Stimulated activated CD8-positive, alpha-beta memory T cell treated with anti-CD3 and anti-CD28 coated beads, Interleukin-2, amount 100 ng/mL, for 1 hour (primary cell): ENCODE measurements at places on chromosomes 2 and 18.

- DNase-seq, result no peak
Measured at GRCh38 chr2:184611361-184612085, 13.2 kb downstream of the ZNF804A start.

- no peak for DNase-seq
Measured at GRCh38 chr2:9145752-9146430, 60.7 kb upstream of the ASAP2 start.

DNA sequence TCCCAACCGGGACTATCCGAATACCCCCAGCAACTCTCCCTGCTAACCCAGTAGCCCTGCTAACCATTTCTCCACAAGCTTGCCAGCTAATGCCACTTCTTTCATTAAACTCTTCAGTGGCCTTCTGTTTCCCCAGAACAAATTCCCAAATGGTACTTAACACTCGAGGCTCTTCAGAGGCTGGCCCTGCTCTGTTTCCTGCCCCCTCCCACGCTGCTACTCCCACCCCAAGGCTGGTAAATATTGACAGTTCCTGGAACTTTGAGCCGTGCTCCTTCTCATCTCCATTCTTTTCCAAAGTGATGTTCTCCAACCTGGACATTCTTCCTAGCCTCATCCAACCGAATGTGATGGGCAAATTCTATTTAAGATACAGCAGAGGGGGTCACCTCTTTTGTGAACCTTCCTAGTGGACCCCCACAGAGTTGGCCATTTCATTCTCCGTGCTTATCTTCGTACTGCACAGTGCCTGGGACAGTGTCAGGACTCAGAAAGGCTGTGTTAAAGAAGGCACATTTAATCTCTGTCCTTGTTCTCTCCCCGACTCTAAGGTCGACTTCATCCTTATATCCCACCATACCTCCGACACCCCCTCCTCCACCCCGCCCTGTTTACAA lies 3.2 kb upstream of the KIDINS220 start:
- DNase-seq, result no peak

DNA sequence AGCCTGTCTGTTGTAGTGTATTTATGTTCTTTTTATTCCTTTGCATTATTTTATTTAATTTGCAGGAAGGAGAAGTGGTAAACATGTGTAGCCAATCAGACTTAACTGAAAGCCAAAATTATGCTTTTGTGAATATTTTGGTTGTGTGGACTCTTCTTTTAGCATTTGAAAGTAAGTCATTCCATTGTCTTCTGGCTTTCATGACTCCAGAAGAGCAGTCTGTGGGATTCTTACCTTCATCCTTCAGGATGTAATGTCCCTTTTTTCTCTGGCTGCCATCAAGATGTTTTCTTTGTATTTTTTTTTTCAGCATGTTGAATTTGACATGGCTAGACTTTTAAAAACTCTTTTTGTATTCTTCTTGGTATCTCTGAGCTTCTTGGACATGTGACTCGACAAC lies 895.2 kb upstream of the ZEB2 start:
- no peak for DNase-seq

DNA sequence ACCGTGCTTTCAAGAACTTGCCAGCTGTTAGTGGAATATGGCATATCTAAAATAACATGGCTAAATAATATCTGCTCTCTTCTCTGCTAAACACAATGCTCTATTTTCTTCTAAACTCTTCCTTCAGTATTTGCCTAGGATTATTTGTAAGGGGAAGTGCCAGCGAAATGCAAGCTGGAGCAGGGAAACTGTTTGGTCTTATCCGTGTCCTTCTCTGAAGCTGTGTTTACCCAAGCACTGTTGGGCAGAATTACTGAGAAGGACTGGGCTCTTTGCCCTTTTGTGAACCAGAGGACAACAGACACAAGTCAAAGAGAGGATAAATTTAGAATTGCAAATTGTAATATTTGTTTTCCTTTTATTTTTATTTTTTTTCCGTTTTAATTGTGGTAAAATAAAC lies 23.6 kb downstream of the CPO start:
- no peak for DNase-seq

DNA sequence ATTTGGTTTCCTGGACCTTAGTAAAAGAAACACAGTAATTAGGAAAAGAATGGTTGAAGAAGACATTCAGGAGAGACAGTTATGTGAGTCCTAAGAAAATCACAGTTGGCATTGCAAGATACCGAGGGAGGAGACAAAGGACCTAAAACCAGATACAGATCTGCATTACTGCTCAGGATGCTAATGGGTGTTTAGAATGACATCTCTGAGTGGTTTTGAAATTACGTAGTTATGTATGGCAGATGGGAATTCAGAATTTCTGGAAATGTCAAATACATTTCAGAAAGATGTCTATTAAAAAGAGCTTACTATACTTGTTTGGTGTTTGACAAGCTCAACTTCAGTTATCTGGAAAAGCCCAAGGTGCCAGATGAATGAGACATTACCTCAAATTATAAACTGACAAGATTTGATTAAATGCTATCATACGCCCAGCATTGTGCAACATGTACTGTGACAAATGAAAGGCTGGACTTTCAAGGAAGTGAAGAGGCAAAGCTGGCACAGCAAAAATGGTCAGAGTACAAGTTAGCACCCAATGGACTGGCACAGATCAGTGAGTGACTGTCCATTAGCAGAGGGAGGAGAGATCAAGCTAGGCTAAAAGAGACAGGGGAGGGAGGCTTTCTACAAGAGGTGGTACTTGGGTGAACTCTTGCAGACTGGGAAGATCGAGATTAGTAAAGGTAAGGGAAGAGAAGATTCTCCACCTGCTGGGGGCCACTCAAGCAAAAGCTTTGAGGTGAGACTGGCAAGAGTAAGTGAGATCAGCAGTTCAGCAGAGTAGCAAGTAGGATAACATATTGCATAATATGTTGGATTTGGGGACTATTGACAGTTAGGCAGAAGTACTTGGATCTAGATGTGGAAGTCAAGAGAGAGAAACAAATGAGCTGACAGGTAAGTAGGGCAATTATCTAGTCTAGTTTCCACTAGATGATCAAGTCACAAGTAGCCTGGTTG lies 168.9 kb downstream of the CYRIA start:
- no peak for DNase-seq

- no peak for DNase-seq
Measured at GRCh38 chr2:181305301-181306123, 151.7 kb upstream of the ITGA4 start.

GRCh38 chr2:160583813-160584537 lies 90.4 kb upstream of the RBMS1 start:
- no peak for DNase-seq

DNA sequence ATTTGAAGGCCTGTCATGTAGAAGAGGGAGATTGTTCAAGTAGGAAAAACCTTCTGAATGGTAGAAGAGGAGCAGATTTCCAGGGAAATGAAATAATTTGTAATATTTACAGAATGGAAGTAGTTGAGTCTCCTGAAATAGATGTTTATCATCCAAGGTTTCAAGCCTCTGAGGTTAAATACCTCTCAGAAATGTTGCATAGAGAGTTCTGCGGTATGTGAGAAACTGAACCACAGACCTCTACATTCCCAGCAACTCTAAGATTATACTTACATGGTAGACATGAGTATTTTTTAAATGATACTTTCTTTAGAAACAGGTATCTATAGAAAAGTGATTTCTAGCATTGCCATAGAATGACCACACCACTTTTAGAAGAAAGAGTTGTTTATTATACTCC lies 379.8 kb upstream of the FANCL start:
- no peak for DNase-seq

- no peak for DNase-seq
Measured at GRCh38 chr2:19250906-19251305, 107.5 kb downstream of the OSR1 start.

GRCh38 chr2:24955921-24956320 lies 15.8 kb downstream of the DNAJC27 start:
- DNase-seq, result no peak

DNA sequence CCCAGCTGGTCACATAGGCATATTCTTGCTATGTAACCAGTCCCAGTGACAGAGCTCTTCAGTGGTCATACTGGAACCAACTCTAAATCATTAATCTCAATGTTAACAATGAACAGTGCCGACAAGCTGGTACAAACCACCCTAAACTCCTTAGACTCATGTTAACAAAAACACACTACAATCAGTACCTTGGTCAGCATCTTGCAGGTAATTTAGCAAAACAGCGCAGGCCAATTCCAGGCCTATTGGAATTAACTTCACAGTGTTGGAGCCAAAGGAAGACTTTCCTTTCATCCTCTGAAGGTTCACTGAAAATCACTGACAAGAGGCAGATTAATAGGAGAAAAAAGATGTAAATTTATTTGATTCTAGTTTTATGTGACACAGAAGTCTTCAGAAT lies 396.4 kb downstream of the PIK3C3 start:
- DNase-seq, result no peak

DNA sequence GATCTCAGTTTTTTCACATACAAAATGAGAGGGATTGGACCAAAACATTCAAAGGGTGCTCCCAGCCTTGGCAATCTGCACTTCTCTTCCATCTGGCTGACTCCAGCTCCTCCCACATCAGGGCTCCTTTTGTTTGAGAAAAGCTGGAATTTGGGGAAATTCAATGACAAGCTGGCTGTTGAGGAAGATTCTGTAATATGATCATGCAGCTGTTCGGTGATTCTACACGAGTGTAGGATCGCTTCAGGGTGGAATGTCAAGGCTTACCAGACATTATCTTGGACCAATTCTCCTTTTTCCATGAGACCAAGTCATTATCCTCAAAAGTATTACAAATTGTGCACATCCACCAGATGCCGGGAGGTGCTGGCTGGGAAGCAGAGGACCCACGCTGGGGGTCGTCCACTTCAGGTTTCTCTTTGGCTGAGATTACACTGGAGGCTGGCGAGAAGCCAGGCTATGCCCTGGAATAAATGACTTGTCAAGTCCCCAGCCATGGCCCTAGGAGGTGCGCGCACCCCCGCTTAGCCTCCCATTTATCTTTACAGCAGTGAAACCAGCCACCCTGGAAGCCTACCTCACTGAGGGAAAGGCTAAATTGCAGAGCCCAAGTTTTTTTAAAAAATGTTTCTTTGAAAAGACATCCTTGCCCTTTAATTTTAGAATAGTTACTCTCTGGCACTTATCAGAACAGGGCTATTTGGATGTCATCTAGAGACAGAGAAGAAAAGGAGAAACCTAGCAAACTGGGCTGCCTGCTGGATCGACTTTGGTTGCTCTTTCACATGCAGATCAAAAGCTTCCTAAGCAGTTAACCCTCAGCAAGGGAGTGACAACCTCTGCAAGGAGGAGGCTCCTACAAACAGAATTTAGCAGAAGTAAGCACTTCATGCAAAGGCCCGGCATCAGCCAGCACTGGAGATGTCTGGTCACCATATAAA lies 42.5 kb upstream of the LCLAT1 start:
- DNase-seq, result no peak

- no peak for DNase-seq
Measured at GRCh38 chr18:65414501-65414900, 336.3 kb upstream of the CDH7 start.

- DNase-seq, result no peak
Measured at GRCh38 chr18:3593381-3593903, 143.5 kb downstream of the TGIF1 start.

- no peak for DNase-seq
Measured at GRCh38 chr2:48483506-48483905, 46.4 kb upstream of the STON1 start.

GRCh38 chr2:7971841-7972240 lies 710.0 kb upstream of the ID2 start:
- no peak for DNase-seq

GRCh38 chr2:218508299-218508698 lies 59.9 kb downstream of the USP37 start:
- DNase-seq, result no peak

GRCh38 chr2:25104736-25105135 lies 62.9 kb downstream of the EFR3B start:
- DNase-seq, result no peak

DNA sequence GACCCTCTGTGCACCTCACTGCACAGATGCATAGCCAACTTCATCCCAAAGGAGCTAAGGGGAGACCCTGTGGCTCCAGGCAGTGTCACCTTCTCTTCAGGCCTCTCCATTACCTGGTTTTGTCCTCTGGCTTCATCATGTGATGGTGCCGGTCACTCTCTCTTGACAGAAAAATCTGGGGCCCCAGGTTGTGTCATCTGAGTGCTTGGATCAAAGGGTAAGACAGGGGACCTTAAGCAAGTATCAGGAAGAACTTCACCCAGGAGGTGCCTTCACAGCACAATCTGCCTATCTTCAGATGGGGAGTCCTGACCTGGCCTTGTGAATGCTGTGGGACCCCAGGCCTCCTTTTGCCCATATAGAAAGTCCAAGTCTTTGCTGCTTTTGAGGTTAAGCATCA lies 104.4 kb downstream of the POLR1A start:
- DNase-seq, result no peak

GRCh38 chr2:37326866-37327634 lies 2.4 kb upstream of the PRKD3 start:
- no peak for DNase-seq

DNA sequence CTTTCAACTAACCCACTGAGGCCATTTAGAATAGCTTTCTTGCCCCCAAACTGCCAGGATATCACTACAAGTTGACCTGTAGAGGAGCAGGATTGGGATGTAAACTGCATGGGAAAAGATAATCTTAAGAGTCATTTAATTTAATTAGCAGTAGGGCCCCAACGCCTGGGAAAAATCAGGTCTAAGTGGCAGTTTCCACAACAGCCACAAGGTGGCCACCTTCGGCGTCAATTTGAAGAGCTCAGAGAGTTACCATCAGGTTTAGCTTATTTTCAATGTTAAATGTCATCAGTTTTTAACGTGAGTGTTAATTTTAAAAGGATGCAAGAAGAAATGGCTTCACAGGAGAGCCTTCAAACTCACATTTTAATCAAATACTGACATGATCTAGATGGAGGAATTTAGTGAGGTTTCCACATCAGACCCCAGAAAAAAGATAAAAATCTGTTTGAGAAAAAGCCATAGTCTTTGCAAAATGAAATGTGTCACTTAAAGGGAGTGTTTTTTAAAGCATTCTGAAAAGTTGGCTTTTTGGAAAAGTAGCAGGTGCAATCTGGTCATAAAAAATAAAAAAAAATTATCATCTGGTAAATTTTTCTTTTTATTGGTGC lies 77.3 kb upstream of the UPP2 start:
- peak; percentile 24 for DNase-seq

DNA sequence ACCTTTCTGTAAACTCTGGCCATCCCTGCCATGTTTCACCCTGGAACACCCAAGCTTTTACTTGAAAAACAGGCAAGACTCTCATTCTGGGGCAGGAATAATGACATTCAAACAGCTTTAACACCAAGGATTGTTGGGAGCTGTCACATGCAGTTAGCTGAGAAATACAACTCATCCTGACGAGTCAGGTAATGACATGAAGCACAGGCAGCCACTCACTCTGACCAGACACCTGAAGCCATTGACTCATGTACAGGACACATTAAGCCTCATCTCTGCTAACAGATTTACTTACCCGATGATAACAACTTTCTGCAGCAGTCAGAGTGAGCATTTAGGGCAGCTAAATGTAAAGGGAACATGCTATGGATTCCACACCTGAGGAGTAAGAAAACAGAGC lies 163.1 kb upstream of the PGAP1 start:
- no peak for DNase-seq

- no peak for DNase-seq
Measured at GRCh38 chr2:11822746-11823451, 76.5 kb downstream of the LPIN1 start.
